NCI-H1694 (cell line): ENCODE measurements at places on chromosomes 11 and 22.

GRCh38 chr11:64894070-64894811 lies 15.8 kb upstream of the EHD1 start:
- peak; percentile 56 for DNase-seq

GRCh38 chr22:29359469-29359868 lies 28.9 kb downstream of the AP1B1 start:
- DNase-seq, result peak; percentile 49

DNA sequence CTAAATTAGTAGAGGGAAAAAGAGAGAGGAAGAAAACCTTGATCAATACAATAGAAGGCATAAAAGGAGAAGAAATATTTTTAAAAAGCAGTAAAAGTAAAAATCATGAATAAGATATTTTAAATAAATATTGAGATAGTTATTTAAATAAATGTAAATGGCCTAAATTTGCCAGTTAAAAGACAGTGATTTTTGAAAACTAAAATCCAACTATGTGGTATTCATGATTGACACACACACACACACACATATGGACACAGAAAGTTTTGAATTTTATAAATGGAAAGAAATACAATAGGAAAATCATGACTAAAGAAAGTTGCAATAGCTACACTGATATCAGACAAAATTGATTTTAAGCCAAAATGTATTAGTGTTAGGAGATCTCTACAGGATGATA lies 313.1 kb downstream of the TBC1D22A start:
- no peak for DNase-seq

DNA sequence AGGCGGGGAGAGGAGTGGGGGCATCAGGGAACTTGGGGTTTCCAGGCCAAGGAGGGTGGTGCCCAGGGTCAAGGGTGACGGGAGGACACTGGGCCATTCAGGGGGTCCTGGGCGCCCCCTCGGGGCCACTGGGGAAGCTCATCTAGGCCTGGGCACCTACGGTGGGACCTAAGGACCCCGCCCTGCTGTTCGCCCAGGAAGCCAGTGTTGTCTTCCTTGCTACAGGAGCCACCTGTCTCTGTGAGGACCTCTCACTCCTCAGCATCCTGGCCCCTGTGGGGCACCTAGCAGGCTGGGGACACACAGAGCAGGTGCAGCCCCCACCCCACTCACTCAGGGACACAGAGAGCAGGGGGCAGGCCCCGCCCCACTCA lies 191.6 kb downstream of the IGLL1 start:
- DNase-seq, result no peak

DNA sequence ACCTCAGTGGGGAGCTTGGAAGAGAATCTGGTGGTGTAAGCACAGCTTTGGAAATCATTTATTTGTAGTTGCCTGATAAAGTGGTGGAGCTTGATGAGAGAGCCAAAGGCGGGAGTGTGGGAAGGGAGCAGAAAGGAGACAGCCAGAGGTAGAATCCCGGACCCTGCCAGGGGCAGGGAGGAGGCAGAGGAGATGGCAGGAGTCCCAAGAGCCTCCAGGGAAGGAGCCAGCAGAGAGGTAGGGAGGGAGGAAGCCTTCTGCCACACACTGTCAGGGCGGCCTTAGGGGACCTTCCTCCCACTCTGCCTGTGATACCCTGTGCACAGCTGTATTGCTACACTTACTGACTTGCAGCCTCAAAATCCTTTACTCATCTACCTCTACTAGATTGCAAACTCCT lies 15.4 kb downstream of the SCUBE2 start:
- DNase-seq, result no peak

- no peak for DNase-seq
These were observed 54.5 kb downstream of the PACS1 start for GRCh38 chr11:66124564-66124963.

DNA sequence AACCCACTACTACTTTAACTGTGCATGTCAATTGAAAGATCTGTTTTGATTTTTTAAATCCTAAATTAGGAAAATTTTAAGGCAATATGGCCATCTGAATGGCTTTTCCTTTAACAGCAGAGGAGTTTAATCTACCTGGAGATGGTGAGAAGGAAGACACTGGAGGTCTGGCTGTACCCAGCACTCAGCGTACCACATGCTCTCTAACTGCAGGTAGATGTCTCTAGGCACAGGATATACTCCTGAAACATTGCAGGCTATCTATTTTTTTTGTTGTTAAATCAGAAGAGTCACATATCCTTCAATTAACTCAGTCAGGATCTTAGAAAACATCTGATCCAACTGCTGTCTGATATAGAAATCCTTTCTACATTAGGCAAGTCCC lies 17.3 kb upstream of the CASTOR1 start:
- DNase-seq, result no peak

DNA sequence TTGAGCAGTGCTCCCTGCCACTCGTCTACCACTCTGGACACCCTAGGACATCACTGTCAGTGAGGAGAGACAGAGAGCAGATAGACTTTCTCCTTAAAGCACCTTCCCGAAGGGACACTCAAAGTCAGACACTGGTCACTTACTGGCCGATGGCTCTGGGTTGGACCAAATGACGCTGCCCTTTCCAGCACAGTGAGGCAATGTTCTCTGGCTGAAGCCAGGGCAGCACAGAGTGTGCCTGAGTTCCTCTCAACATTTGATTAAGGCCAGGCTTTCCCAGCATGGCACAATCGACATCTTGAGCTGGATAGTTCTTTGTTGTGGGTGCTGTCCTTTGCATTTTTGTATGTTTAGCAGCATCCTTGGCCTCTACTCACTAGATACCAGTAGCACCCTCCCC lies 206.2 kb downstream of the CSNK2A3 start:
- no peak for DNase-seq

DNA sequence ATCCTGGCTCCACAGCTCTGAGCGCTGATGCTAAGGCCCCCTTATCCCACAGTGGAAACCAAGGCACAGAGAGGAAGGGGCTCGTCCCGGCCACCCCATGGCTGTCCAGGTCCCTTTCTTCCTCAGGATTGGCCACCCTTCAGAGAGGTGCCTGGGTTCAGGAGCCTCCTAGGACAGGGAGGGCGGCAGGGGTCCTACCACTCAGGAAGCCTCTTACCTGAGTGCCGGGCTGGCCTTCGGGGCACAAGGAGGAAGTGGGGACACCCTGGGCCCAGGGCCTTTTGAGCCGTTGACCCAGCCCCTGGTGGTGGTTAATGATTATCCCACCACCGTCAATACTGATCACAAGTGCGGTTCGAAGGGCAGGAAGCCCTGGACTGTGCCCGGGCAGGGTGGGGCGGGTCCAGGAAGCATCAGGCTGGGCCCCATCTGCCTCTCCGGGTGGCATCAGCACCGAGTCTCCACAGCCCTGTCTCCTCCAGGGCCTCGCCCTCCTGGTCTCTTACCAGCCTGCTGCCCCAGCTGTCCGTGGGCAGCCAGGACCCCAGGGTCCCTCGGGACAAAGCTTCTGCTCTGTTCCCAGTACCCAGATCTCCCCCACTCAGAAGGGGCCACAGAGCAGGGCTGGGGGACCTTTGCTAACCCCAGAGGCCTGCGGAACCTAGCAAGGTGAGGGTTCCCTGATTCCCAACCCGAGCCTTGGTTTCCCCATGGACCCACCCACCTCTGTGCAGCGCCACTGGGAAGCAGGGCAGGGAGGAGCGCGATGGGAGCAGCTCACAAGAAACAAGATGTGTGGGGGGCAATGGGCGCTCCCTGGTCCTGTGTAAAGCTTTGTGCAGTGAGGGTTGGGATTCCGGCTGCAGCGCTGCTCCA lies 15.0 kb upstream of the EHD1 start:
- DNase-seq, result no peak

DNA sequence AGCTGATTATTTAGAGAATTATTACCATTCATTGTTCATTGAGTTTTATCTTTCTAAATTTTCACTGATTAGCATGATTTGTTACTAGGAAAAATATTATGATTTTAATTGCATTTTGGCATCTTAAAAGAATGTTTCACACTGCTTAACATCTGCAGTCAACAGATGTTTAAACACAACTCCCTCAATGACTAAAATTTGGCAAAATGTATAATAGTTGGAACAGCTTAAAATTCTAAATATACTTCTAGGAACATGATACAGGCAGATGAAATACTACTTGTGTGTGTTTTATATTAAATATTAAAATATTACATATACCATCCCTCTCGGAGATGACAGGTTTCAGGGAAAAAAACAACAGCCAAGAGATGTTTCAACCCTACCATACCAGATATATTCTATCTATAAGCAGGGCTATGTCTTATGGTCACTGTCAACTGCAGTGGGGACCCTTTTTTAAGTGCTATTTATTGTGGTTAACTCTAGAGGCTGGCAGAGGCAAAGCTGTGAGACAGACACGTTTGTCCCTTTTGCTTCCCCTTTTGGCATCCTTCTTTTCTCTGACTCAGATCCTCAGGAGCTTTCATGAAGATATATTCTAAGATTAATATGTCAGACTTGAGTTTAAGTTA lies 81.9 kb downstream of the BDNF start:
- no peak for DNase-seq

GRCh38 chr11:2997406-2997805 lies 5.3 kb upstream of the NAP1L4 start:
- DNase-seq, result no peak

GRCh38 chr22:28229566-28230485 lies 310.8 kb upstream of the PITPNB start:
- DNase-seq, result no peak

GRCh38 chr11:2954263-2954662 lies 25.0 kb upstream of the PHLDA2 start:
- DNase-seq, result no peak

DNA sequence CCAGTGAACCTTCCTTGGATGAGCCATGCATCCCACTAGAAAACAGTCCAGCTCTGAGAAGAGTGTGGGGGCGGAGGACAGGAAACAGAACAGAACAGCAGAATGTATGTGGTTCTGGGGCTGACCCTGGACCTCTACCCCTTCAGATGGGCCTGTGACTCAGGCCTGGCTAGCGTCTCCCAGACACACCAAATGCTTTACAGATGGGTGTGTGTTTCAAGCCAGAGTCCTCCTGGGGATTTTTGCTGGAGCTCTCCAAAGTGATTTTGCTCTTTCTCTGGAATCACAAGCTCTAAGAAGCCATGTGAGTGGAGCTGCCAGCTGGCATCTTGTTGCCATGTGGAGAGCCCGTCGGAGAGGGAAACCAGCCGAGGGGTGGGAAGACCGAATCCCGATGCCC lies 13.2 kb upstream of the C1QTNF4 start:
- DNase-seq, result no peak

DNA sequence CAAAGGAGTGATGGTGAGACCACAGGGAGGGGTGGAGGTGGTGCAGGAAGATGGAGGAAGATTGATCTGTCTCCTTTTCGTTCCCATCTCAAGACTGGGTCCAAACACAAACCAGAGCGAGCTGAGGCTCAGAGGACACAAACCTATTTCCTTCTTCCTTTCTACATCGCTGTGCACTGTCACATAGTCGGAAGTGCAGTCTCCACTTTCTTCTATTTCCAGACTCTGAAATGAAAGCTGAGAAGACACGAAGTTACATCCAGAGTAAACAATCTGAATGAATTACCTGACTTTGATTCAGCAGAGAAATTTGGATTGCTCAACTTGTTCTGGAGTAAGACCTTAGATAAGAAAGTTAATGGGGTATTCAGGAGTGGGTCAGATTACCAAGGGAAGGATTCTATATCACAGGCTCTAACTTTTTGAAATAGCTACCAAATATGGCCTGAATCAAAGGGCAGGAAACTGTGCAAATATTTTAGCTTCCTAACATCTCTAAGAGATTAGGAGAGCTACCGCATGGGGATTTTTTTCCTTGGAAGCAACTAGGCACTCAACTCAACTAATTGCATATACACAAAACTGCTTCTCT lies 14.4 kb downstream of the OVCH2 start:
- DNase-seq, result no peak
